ENCODE measurements at places on chromosomes 1 and 21.

DNA sequence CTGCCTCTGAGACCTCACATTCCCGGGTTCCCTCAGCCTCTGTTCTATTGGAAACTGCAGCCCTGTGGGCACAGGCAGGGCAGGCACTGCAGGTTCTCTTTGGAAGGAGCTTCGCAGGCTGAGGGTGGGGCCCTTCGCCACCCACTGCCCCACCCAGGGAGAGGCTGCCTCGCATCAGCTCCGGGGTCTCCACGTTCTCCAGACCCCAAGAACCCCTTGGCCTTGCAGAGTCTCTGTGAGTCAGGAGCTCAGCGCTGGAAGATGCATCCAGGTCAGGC lies 8.6 kb upstream of the C1orf159 start:
- no peak for DNase-seq

DNA sequence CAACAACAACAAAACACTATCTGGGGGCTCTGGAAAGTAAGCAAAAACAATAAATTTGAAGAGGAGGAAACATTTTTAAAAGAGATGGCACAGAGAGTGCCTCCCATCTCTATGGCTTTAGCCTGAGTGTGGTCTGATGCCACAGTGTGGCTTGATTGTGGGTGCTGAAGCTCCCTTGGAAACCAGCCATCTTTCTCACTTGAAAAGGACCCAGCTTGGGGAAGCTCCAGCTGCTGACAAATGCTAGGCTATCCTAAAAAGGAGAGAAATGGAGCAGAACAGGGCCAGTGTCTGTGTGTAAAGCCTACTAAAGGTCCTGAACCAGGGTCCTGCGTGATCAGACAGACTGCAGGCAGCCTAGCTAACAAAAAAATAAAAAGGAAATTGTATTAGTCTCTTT lies 642.0 kb upstream of the PTBP2 start:
- DNase-seq = no peak

DNA sequence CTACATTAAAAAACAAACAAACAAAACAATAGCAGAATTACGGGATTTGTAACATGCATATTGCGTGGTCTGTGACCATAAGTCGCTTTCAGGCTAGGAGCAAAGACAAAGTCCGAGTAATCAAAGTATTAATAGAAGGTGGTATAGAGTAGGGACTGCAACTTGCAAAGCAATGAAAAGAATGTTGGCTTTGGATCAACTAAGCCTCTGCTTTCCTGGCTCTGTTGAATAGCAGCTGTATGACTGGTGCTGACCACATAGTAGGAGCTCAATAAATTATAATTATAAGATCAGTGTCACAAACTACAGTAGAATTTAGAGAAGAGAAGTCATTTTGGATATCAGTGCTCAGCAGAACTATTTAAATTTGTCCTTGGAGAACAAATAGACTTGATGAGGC lies 586.4 kb downstream of the DPYD start:
- no peak for DNase-seq

- DNase-seq = no peak
Measured at GRCh38 chr1:240927821-240928220, 315.9 kb upstream of the GREM2 start.
